ENCODE measurements at places on chromosomes 3 and 15.
A peak's percentile ranks its signal among the peaks of the same experiment; 100 is the strongest.

DNA sequence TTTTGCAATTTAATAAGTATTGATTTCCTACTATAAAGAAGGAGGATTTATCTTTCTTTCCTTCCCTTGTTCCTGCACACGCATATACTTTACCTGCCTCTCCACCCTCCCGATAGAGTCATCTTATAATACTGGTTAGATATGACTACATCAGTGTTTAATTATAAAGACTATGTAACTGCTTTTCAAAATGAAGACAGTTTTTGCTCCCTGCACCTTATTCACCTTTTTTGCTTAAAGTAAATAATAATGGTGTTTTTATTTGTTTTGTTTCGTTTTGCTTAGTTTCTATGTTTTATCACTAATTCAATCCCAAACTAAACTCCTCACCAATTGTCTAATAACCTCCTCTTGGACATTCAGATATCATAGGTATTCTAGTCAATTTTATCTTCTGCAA lies 101.9 kb upstream of the RORA start:
- DNase-seq, result no peak

DNA sequence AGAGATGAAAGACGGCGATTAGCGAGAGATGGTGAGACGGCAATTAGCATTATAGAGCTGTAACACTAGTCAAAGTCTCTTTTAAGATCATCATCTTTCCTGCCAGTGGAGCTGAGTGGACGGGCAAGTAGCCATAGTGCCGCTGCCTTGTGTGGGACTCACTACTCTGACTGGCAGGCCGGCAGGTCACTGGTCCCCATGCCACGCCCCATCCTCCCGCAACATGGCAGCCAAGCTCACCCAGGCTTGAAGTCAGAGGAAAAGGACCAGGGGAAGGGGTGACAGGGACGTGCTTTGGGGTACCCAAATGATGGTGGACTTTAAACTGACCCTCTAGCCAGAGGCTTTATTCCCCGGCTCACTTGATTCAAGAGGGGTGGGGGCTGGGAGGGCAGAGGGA lies 44.6 kb upstream of the COL6A5 start:
- DNase-seq, result no peak

- DNase-seq, result no peak
Measured at GRCh38 chr3:44960387-44961026, 15.5 kb downstream of the ZDHHC3 start.

DNA sequence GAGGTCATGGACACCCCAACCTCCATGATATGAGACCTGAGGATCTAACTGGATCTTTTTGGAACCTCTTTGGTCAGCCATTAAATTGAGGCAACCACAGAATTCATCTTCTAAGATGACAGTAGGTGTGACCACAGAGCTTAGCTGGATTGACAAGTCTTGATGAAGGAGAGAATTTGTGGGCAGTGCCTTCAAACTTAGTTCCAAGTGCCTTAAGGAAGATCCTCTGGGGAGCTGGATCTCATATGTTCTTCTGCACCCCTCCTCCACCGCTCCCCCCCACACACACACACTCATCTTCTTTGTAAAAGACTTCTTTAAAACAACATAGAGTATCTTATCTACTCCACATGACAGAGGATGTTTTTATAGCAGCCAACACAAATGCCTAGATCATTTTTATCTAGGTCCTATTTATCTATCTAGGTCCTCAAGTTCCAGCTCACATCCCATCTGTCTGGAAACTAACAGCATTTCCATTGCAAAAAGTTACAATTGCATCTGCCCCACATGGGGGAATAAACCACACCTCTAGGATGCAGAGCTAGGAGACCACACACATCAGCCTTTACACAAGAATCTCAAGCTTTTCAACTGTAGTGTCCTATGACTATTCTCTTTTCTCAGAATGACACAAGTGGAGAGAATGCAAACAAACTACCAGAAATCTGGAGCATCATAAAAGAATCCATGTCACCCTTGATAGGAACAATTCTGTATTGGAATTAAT lies 37.4 kb downstream of the WWTR1 start:
- DNase-seq, result no peak

GRCh38 chr3:185825639-185826481 lies 1.0 kb upstream of the IGF2BP2 start:
- DNase-seq, result peak; percentile 72

GRCh38 chr3:109944836-109945235 lies 607.5 kb upstream of the DPPA4 start:
- no peak for DNase-seq

Data from suppressor macrophage treated with lipopolysaccharide for 1 hour (primary cell).